ENCODE measurements at places on chromosomes 1 and 21.

DNA sequence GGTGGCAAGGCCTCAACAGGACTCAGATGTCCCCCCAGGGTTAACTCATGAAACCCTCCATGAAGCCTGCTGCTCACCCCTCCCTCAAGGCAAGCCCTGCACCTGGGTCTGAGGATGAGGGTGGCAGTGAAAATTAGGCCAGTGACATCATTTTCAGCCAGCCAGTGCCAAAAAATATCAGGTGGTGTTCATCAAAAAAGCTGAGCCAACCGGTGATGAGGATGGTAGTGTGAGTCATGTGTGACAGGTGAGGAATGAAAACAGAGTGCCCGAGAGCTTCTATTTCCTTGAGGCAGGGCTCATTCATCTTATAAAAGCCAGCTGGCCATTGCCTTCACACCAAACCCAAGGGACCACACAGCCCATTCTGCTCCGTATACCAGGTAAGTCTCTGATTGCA lies at the start of gene SPRR1A:
TSS of gene SPRR1A (plus strand) at position 339 of the 400 bp plus-strand sequence. CDS start 1,150 bp downstream, outside the sequence.
- no peak for DNase-seq

DNA sequence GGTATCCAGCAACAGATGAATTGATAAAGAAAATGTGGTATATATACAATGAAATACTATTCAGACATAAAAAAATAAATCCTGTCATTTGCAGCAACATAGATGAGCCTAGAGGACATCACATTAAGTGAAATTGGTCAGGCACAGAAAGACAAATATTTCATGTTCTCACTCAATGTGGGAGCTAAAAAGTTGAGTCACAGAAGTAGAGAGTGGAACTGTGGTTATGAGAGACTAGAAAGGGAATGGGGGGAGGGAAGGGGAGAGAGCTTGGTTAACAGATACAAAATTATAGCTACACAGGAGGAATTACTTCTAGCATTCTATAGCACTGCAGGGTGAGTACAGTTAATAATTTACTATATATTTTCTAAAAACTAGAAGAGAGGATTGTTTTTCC lies 37.1 kb upstream of the SERPINC1 start:
- peak; percentile 26 for DNase-seq

- peak; percentile 99 for DNase-seq
These were observed 149.5 kb upstream of the B3GALT2 start for GRCh38 chr1:193335806-193336428.

DNA sequence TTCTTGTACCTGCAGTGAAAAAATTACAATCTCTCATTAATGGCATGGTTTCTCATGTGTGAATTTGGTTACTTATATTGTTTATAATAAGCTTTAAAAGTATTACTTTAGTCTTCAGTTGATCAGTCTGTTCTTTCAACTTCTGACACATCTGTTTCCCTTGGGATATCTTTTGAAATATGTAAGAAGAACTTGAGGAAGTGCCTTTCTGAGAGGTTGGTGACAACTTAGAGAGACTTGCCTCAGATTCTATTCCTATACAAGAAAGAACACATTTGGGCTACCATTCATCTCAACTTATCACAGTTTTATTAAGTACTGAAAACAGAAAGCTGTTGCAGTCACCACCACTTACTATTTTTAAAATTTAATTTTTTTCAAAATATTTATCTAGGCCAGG lies 8.1 kb downstream of the AKNAD1 start:
- DNase-seq, result no peak

DNA sequence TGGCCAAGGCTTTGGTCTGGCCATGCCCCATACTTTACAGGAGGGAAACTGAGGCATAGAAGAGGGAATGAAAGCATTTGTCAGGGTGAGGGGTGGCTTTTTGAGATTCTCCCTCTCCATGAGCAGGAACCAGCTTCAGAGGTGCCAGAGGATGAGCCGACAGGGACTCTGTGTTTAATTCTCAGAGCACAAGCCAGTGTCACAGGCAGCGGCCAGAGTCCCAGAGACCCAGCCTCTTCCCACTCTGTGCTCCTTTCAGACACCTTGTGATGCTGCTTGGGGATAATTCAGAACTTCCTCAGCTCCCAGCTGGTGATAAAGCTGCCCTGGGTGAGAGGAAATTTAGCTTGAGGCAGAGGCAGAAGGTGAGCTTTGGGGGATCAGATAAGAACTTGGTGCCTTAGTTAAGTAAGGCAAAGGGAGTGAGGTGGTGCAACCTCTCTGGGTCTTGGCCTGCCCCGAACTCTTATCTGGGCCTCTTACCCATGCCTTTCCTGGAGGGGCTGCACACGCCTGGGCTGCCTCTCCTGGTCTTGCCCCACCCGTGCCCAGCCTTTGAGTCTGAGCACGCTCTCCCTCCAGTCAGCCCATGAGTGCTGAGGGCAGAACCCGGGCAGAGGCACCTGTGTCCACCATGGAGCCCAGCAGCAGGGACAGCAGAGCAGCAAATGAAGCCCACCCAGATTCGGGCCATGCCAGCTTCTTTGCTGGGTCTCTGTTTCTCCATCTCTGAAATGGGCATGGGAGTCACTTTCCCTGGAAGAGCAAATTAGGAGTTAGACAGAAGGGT lies 175.6 kb upstream of the C1orf174 start:
- no peak for DNase-seq

DNA sequence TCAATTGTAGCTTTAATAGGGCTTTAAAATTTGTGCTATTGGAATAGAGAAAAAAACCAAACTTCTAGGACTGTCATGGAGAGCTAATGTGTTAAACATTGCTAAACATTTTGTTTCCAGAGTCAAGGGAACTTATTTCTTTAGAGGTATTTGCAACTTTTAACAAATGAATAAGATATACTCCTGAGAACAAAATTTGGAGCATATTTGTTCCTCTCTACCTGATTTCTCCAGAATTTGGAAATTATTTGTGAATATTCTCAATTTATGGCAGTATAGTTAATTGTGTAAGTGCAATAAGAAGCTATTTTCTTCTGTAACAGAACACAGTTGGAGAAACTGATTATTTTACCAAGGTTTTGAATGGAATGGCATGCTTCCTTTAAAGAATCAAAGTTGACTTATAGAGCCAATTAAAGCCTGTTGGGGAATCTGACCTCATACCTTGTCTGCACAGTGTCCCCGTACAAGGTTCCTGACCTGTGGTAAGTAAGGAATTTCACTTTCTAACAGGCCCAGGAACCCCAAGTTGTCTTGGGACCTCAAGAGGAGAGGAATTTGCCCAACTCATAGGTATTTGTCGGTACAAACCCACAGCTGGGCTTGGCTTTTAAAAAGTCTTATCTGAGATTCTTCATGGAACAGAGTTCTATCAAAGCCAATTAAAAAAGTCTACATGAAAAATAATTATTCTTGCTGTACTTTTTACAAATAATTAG lies 72.6 kb upstream of the CSF1 start:
- DNase-seq, result no peak

DNA sequence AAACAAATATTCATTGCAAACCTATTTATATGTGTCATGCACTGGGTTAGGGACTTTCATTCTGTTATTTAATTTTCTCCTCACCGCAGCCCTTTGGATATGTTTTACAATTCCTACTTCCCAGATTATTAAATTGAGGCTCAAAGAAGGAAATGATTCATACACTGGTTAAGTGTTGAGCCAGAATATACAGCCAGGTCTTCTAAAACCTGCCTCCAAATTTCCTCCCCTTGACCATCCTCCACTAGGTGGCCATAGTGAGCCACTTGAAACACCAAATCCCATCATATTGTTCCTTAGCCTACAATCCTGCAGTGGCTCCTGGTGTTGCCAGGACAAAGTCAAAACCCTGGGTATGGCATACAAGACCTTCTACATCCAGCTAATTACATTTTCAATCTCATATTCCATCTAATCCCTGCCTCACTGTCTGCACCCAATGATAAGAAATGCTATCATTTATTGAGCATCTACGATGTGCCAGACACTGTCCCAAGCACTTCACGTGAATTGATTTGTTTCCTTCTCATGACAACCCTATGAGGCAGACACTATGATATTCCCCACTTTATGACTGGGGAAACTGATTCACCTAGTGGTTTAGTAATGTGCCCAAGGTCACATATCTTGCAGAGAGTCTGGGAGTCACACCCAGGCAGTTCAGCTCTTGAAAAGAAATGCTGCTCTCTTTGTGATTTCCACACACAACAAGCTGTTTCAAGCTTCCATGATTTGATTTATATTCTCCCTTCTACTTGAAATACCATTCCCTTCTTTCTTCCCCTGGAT lies 23.6 kb upstream of the KIRREL1 start:
- peak; percentile 81 for DNase-seq

DNA sequence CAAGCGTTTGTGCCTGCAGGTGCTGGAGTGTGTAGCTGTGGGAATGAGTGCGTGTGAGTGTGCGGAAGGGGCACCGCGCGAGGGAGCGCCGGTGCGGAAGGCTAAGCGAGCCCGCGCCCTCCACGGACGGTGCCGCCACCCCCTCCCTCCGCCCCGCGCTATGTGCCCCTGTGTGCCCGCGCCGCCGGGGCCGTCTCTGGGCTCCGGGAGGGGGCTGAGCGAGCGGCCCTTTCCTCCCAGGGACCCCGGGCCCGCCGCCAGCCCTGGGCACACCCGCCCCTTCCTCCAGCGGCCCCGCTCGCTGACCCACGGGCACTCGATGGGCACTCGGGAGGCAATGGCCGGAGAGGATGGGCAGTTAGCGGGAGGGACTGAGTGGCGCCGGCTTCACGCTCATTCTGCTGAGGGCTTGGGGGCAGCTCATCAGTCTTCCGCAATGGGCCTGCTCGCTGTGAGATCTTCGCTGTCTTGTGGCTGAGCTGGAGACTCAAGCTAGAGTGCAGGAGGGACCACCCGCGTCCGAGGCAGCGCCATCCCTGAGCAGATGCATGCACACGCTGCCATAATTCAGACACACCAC lies 8.6 kb upstream of the ADGRB2 start:
- no peak for DNase-seq

DNA sequence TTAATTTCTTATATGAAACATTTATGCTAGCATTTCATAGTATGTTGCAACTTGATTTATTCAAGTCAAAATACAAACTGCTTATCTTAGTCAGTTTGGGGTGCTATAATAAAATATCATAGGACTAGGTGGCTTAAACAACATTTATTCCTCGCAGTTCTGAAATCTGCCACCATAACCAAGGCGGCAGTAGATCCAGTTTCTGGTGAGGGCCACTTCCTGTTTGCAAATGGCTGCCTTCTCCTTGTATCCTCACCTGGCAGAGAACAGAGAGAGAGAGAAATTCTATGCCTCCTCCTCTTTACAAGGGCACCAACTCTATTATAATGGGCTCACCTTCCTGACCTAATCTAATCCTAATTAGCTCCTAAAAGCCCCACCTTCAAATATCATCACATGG lies 76.1 kb upstream of the RGS2 start:
- no peak for DNase-seq

- no peak for DNase-seq
These were observed 289.5 kb downstream of the RRAGC start for GRCh38 chr1:38569932-38570656.

GRCh38 chr1:203270448-203270847 lies 34.9 kb upstream of the BTG2 start:
- DNase-seq, result no peak

DNA sequence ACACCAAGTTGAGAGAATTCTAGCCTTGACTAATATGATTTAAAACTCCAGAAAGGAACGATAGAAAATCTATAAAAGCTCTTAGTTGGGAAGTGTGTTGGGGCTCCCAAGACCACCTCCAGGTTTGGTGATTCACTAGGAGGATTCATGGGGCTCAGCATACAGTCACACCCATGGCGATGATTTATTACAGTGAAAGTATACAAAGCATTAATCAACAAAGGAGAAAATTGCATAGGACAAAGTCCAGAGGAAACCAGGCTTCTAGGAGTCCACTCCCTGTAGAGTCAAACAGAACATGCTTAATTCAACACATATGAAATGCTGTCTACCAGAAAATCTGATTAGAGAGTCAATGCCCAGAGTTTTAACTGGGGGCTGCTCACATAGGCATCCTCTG lies 4.8 kb downstream of the CDCA8 start:
- no peak for DNase-seq

GRCh38 chr1:227033880-227034279 lies 93.8 kb downstream of the COQ8A start:
- no peak for DNase-seq

GRCh38 chr1:46461017-46461808 lies 28.4 kb upstream of the DMBX1 start:
- DNase-seq, result no peak

- DNase-seq, result no peak
These were observed 465.8 kb upstream of the PLXNA2 start for GRCh38 chr1:208709981-208710380.

DNA sequence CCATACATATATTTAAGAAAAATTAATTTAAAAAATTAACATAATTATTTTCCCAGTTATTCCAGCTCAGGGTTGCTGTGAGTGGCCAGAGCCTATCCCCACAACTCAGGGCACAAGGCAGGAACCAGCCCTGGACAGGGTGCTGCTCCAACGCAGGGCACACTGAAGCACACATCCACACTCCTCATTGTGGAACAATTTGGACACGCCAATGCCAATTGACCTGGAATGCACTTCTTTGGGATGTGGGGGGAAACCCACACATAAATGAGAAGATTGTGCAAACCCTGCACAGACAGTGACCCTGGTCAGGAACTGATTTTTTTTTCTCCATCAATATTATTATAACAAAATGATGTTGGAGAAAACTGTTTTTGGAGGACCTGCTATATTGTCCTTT lies 23.4 kb downstream of the SAMSN1 start:
- no peak for DNase-seq

All from fibroblast of skin of scalp (primary cell).